ENCODE measurements at places on chromosomes 2 and 18.

DNA sequence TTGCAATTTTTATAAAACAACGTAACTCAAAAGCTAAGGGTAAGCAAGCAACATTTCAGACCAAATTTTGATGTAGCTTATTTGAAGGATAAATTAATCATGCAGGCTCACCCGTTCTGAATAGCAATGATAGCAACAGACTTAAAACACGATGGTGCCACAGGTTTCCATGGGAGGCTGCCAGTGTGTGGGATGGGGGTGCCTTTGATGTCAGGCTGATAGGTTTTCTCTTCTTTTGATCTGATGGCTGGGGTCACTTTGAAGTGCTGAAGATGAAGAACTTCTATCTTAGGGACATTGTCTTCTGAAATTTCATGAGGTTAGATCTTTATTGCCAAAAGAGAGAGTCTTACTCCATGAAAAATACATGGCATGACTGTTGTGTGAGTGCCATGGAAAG is 206.8 kb downstream of the LPIN1 start:
- no peak for DNase-seq

- no peak for DNase-seq
Observed at GRCh38 chr2:159046966-159047365, 78.5 kb downstream of the TANC1 start.

- no peak for DNase-seq
Observed at GRCh38 chr2:128103407-128103806, 12.4 kb downstream of the UGGT1 start.

DNA sequence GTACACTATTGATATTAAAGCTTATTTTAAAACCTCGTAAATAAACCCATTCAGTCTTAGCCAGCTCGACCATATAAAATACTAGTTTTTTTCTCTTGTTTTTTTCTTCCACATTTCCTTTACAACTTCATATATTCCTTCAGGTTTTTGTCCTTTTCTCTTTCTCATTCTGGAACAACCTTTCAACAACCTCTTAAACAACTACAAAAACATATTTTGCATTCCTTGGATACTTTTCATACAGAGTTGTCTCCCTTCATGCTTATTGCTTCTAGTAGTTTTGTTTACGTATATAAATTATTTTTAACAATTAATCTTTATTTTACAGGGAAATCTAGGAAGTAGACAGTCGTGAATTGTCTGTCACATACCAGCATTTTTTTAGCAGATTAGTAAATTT is 41.2 kb downstream of the COMMD1 start:
- no peak for DNase-seq

DNA sequence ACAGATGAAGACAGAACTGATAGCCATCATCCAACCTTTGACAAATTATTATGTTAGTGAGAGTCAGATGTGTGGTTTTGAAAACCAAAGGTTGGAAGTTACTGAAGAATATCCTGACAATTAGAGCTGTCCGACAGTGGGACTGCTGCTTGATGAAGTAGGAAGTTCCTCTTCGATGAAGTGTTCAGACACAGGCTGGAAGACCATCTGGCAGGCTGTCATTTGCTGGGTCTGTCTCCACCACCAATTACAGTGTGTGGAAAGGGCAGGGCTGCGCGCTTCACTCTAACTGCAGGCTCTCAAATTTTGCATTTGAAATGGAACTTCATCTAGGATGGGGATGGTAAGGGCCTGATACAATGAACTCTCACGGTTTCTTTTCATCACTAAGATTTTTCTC is 313.8 kb downstream of the PIK3C3 start:
- DNase-seq: no peak

- peak; percentile 81 for DNase-seq
Observed at GRCh38 chr18:48455555-48456478, 46.6 kb upstream of the ZBTB7C start.

DNA sequence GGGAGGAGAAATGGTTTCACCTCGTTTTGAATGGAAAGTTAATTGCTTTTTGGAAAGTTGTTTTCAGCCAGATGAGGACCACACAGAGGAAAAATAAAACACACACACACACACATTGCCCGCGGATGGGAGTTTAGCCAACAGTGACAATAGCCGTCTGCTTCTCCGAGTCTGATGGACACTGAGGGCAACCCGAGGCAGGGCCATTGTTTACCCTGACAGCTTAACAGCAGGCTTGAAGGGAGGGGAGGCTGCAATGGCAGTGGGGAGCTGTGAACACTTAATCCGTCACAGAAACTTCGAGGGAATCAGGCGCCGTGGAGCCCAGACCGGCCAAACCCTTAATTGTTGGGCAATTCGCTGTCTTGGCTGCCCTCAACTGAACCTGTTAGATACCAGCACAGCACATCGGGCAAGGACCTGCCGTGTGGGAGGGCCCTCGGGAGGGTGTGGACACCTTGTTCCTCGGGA is 145.9 kb downstream of the ACKR3 start:
- DNase-seq: no peak

DNA sequence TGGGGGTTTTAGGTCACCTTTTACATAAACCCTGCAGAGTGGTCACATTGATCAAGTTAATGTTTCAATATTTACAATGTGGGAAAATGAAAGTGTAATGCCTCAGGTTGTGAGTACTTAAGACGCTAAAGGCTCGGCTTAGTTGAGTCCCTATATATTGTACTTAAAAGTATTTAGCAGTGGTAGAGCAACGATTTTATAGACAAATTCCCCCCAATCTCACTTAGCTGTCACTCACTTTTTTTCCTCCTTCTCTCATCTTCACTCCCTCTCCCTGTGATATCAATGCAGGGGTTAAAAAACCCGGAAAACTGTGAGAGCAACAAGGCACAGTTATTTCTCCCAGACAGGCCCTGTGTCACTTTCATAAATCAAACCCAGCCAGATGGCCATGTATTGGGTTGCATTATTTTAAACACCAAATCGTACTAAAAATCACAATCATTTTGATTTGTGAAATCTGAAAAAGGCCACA is 5.4 kb downstream of the POU3F3 start:
- DNase-seq: no peak

DNA sequence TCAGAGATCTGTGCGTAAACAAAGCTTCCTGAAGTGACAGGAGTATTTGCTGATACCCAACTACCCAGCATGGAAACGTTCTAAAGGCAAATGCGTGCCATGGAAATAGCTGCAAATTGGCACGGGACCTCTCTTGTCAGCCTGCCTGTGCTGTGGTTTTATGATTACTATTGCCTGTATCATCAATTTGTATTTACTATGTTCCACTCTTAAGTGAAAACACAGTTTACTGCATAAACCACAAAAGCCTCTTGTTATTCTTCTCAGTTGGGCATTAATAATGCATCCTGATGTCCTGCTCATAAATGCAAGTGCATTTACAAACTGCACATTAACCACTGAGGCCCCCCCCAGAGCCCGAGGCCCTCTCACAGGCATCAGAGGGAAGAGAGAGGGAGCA is 196.6 kb upstream of the SLC35G4 start:
- no peak for DNase-seq

GRCh38 chr2:3624059-3624794 is 29.3 kb downstream of the COLEC11 start:
- no peak for DNase-seq

DNA sequence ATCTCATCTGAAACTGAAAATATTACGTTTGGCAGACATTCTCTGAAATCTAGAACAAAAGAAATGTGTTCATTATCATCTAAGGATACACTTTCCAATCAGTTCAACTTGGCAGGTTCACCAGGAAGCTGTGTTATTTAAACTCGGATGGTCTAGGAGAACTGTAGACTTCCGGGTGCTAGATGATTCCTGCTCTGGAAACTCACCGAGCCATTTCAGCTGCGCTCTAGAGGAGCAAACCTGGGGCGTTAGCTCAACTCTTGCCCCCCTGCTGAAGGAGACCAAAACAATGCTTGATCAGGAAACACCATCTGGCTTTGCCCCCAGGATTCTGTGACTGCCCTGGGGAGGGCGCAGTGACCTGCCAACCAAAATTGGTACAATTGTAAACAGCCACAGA is 22.9 kb downstream of the MLPH start:
- DNase-seq: no peak

- DNase-seq: no peak
Observed at GRCh38 chr2:419687-420317, 131.9 kb upstream of the ALKAL2 start.

- peak; percentile 12 for DNase-seq
Observed at GRCh38 chr18:24397131-24397693, 412 bp downstream of the OSBPL1A start.

DNA sequence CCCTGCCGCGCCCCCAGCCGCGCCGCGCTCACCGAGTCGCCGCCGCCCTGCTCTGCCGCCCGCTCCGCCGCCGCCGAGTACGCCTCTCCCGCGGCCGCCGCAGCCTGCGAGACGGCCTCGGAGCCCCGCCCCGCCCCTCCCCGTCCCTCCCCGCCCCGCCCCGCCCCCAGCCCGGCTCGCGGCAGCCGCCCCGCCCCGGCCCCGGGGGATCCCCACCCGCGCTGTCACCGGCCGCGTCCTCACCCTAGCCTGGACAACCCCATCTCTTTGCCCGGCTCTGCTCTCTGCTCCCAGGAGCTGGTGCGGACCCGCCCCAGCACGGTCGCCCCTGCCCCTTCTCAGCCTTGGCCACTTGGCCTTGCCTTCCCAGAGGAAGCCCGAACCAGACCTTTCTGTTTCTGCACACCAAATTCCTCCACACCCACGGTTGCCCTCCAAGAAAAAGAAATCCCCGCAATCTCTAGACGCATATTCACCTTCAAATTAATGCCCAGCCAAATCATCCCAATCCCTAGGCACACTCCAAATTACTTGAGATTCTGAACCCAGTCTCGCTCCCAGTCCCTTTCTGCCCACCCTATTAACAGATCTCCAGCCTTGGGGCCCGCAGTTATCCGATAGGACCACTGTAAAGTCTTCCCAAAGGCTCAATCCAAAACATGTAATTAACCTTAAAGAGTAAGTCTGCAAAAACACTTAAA is at the start of gene CYRIA:
TSS of gene CYRIA (minus strand) at position 87 of the 701 bp plus-strand sequence. CDS start 77,715 bp downstream, outside the sequence.
- DNase-seq: no peak

GRCh38 chr2:38892819-38893218 is 3.1 kb downstream of the ARHGEF33 start:
- no peak for DNase-seq

DNA sequence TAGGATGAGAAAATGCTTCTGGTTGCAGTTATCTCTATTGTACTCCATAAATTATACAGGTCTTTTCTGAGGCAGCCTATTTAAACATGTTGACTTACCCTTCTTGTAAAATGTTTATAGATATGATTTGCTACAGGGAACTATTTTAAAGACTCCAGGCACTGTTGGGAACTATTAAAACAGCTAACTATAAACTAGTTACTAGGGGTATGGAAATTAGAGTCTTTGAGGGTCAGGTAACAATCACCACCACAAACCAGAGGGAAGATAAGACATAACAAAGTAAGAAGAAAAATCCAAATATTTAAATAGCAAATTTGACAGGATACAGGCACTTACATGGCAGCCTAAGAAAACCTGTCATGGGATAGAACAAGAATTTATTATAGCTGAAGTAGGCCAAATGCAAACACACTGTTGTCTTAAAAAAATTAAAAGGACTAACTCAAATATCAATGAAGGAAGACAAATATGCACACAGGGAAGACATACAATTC is 251.0 kb upstream of the CWC22 start:
- DNase-seq: no peak

DNA sequence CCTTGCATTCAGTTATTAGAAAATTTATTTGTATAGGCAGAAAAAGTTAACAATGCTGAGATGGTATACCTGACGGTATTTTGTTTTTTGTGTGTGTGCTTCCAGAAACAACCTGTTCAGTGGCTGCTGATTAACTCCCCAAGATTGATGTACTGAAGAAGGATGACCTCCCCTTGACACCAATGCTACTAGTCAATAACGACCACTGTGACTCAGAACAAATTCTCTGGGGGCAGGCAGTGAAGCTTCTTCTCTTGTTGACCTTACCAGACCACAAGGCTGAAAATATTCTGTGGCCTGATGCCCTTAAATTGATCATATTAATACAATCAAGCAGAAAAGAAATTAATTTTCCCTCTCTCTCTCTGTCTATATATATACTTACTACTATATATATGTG is 1182.9 kb upstream of the CRIM1 start:
- DNase-seq: no peak

GRCh38 chr2:13545320-13545719 is 828.6 kb downstream of the TRIB2 start:
- DNase-seq: no peak

- no peak for DNase-seq
Observed at GRCh38 chr18:39741755-39742466, 2176.3 kb upstream of the CELF4 start.

DNA sequence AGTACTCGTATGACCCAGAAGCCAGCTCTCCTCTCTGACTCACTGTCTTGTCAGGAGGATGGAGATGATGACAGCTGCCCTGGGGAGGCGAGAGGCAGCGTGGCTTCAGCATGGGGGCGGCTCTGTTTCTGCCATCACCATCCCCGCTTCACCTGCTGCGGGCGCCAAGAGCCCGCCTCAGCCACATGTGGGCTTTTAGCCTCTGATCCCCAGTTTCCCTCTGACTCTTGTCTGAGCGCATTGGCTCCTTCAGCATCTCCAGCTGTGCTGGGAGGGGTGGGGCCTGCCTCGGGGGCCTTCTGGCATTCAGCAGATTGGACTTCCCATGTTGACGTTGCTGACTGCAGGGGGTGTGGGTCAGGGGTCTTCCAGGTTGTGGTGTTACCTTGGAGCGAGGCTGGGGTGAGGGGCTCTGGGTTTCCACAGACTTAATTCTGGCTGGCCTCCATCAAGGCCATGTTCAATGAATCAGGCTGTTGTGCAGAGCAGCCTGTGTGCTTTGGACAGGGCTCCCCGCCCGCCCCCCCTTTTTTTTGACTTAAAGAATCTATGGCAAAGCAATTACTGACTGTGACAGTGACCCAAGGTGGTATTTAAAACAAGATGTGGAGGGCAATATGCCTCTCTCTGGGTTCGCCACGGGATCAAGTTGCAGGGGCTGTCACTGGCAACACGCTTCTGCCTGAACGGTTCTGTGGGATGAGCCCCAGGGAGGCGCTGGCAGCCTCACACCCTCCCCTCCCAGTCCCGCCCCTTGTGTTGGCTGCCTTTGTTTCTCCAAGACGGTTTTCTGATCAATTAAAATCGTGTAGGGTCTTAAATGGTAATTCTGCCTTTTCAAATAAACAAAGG is 228.3 kb downstream of the LDLRAD4 start:
- DNase-seq: no peak

DNA sequence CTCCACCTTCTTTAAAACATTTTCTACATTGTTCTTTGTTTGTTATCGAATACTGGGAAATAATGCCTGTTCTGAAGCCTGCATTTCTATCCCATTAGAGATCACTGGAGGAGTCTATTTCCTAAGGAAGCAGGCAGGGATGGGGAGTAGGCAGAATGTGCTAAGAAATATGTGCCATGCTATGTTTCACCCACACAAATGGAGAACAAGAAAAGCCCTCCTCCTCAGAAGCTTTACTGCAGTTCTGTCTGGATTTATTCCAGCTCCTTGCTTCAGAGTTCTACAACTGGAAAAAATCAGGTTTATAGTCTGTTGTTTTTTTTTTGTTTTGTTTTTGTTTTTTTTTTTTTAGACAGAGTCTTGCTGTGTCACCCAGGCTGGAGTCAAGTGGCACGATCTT is 825.1 kb downstream of the SLC4A3 start:
- no peak for DNase-seq

- no peak for DNase-seq
Observed at GRCh38 chr2:218876562-218877219, 4.0 kb upstream of the WNT10A start.
